ENCODE measurements at places on chromosomes 11 and 22.
A peak's percentile ranks its signal among the peaks of the same experiment; 100 is the strongest.

- no peak for DNase-seq
Observed at GRCh38 chr11:110912437-110912836, 200.2 kb upstream of the ARHGAP20 start.

- no peak for DNase-seq
Observed at GRCh38 chr11:75481922-75482606, 43.7 kb downstream of the GDPD5 start.

- DNase-seq = no peak
Observed at GRCh38 chr11:12411806-12412727, 34.7 kb downstream of the PARVA start.

DNA sequence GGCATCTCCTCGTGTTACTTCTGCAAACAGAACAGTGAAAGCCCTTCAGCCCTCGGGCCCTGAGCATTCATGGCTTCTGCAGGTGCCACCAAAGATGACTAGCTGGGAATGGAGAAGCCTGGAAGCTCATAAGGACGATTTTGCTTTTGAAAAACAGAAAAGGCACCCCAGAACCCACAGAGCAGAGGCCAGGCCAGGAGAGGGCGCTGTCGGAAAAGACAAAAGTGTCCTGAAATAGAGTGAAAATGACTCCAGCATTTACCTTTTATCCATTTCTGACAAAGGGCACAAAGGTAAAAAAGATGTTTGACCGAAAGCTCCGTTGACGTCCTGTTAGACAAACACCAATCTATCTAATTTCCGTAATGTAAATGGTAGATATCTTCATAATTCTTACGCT, 37.6 kb downstream of the ZNF195 start:
- peak; percentile 36 for DNase-seq

GRCh38 chr11:80462211-80462610, 1021.4 kb upstream of the TENM4 start:
- no peak for DNase-seq

- DNase-seq = no peak
Observed at GRCh38 chr11:22728600-22729389, 62.4 kb downstream of the GAS2 start.

GRCh38 chr11:66277471-66278362, at the start of gene CNIH2:
CNIH2 (plus strand) TSS chr11:66278175; CDS start chr11:66278457, 282 bp downstream.
- DNase-seq = peak; percentile 53

DNA sequence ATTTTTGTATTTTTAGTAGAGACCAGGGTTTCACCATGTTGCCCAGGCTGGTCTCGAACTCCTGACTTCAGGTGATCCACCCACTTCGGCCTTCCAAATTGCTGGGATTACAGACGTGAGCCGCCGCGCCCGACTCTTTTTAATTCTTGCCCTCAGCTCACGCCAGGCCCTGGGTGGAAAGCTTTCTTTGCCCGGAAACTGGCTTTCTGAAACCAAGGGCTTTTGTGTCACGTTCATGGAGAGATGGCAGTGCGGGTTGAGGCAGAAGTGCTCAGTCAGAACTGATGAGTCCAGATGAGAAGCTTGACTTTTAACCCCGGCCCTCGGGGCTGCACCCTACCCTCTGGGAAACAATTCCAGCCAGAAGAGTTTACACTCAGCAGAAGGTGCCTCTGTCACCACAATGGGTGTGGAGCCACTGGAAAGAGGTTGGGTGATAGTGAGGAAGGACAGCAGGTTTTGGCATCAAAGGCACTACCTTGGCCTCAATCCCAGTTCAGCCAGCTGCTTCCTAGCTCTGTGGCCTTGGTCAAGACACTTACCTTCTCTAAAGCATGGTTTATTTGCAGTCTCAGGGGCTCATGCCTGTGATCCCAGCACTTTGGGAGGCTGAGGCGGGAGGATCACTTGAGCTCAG, 890 bp upstream of the ARFGAP3 start:
- DNase-seq = no peak

- DNase-seq = no peak
Observed at GRCh38 chr11:118618115-118618990, 10.9 kb downstream of the PHLDB1 start.

GRCh38 chr11:69497221-69497787, 15.8 kb downstream of the LINC01488 start:
- no peak for DNase-seq

GRCh38 chr11:61919705-61920631, 2.6 kb upstream of the RAB3IL1 start:
- DNase-seq = no peak

GRCh38 chr11:68890490-68891231, 13.0 kb downstream of the MRPL21 start:
- no peak for DNase-seq

DNA sequence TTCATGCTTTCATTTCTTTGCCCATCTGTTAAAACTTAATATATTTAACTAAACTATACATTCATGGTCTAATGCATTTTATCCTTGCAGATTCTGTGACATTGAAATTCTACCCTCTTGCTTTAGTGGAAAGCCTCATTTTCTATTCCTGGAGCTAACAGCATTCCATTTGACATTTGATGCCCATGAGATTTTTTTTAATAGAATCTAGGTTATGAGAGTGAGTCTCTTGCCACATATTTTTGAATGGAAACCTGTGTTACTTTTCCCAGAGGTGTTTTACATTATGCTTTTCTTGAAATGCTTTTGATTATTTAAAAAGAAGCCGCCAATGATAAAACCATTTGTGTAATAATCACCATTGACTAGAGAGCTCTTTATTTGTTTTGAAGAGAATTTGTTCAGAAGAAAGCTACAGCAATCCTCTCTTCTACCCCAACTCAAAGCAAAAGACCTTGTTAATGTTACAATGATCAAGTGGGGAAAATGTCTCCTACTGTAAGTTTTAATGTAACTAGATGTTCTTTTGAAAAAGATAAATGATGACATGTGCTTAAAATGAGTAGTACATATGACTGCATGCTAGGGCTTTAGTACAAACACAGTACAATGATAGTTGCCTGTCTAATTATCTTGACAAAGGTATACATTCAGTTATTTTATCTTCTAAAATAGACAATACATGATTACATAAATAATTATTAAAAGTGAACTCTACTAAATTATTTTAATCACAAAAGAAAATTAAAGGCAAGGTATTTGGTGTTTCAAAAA, 67.3 kb downstream of the GAS2 start:
- DNase-seq = no peak
